Activated T-cell treated with anti-CD3 and anti-CD28 coated beads, Interleukin-2, amount 50 U/mL, for 72 hours (primary cell): ENCODE measurements at places on chromosomes 1 and 21. TPM values are rescaled to one million over a fixed set of nuclear protein-coding genes. Genes with fewer than 3 reads are reported as not detected.

The S100B gene
- not detected for total RNA-seq

The C1orf210 gene
- total RNA-seq: not detected

The OR2T2 gene
- total RNA-seq: not detected

The INSRR gene
- total RNA-seq: 0.17 TPM

The OVAAL gene
- not detected for total RNA-seq

The AMY1A gene
- not detected for total RNA-seq

The IL19 gene
- total RNA-seq: not detected

The THBS3 gene
- total RNA-seq: 24.7 TPM

The LYPLA2 gene
- total RNA-seq: 71.5 TPM

The HPCA gene
- 0.36 TPM for total RNA-seq

The DAP3 gene
- 135 TPM for total RNA-seq

The PGBD5 gene
- total RNA-seq: 0.12 TPM

The ROR1 gene
- total RNA-seq: 0.19 TPM
